ENCODE measurements at places on chromosomes 2 and 18.

DNA sequence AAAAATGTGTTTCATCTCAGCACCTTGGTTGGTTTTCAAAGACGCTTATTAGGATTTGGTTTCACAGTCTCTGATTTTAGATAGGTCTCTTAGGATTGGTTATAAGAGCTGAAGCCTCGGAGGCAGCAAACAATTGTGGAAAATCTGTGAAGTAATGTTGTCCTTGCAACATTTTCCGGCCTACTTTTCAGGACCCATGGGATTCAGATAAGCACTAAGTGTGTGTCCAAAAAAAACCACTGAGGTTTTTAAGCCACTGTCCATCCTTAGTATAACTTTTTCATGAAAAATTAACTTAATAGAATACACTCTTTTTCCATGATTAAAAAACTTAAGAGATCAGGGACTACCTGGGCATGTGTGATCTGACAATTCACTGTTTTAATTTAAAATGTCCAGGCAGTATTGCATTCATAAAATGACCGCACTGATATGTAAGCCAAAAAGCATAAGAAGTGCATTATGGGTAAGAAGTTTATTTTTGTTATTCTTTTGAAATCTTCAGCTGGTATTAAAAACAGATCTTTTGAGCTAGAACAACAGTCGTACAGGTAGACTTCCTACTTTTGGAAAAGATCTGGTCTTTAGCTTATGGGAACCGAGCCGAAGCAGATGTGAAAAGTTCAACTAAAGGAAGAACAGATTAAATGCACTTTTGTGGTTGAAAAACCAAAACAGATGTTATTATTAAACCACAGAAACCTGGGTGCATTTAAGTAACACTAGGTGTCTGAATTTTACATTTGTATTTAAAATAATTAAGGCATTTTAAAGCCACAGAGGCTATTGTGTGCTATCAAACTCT, 479.4 kb upstream of the ZEB2 start:
- no peak for DNase-seq

GRCh38 chr2:109005686-109006204, 16.7 kb upstream of the EDAR start:
- no peak for DNase-seq

DNA sequence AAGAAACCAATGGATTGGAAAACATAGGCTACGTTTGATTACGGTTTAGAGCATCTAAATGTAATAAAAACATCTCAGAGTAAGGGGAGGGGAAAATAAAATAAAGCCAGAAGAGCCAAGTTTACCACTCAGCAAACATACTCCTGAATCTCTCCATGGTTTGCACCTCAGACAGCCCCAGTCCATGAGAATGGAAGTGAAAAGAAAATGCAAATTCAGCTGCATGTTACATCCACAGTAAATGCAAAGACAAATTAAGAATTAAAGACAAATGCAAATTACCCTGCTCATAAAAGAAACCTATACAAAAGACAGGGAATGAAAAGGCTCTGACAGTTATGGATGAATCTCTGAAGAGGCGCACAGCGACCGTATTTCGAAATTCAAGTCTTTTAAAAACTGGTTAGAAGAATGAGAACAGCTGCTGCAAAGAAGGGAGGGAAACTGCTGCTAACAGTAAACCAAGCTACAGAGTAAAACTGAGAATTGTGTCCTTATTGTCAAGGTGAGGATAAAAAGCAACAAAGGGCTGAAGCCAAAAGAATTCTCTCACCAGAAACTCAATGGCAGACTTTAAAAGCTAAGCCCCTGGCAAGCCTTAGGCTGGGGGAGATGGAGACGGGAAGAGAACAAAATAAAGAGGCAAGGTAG, 197.9 kb upstream of the ACVR2A start:
- no peak for DNase-seq

DNA sequence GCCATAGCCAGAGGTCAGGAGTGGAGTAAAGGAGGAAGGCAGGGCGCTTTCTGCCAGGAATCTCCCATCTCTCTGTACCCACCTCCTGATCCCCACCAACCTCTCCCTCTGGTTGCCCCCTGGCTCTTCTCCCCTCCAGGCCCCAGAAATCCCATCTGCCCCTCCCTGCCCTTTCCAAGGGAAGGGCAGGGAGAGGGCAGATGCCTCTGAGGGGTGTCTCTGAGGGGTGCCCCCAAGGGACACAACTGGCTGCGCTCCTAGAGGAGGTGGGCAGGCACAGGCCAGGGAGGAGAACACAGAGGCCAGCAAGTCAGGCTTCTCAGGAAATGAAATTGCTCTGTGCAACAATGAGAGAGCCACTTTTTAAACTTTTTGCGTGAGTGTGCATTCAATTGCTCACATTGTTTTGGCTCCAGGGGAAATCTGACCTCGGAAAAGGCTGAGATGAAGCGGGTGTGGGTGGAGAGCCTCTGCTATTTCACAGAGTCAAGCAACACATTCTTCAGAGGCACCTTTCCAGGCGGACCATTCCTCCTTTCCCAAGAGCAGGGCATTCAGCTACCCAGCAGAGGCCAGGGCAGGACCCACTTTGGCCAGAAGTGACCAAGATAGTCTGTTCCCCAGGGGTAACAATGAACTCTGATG, 125.5 kb downstream of the SMAD7 start:
- peak; percentile 60 for DNase-seq

- peak; percentile 54 for DNase-seq
Measured at GRCh38 chr18:45621061-45621511, 5.8 kb downstream of the SLC14A2 start.

DNA sequence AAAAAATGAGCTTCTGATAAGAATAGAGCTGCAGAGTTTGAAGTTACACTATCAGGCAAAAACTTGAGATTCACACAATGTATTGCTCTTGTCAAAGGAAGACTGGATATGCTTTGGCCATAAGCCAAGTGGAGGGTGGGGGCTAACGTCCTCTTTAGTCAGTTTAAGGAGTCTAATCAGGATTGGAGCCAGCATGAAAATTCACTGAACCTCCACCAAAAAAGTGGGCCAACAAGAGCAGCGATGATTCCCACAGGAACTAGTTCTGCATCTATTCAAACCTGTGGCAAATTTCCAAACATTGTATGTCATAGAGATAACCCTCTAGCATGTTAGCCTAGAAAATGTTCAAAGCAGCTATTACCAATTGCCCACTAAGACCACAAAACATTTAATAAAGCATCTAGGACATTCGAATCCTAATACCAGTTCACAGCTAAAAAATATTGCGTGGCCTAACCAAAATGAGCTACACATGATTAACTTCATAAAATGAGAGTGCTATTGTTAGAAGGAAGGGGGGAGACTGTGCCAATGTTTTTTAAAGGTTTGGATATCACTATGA, 43.5 kb upstream of the TMEM247 start:
- no peak for DNase-seq

- DNase-seq: peak; percentile 100
Measured at GRCh38 chr2:240560480-240561324, 545 bp downstream of the DUSP28 start.

GRCh38 chr18:62345909-62346308, 20.8 kb downstream of the TNFRSF11A start:
- no peak for DNase-seq

All from right kidney (tissue), 9 donors.